Fibroblast of skin of left biceps (primary cell): ENCODE measurements at places on chromosomes 11 and 22.

DNA sequence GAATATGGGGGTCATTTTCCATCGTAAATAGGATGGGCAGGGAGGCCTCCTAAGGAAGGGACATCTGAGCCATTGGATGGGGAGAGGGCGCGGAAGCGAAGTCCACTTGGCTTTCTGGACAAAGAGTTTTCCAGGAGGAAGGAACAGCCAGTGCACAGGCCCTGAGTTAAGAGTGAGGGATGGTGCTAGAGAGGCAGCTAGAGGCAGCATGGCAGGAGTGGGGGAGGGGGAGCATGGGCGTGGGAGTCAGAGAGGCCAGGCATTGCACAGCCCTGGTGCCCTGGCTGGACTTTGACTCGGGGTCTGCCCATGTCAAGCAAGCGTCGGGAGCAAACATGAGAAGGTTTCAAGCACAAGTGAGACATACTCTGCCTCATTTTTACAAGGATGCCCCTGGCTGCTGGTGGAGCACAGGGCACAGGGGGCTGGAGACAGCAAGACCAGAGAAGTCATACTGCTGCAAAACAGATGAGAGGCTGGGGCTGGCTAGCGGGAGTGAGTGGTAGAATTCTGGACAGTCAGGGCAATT lies 9.0 kb downstream of the GNAZ start:
- no peak for DNase-seq

GRCh38 chr22:29203488-29204454 lies 1.9 kb upstream of the EMID1 start:
- DNase-seq, result no peak

DNA sequence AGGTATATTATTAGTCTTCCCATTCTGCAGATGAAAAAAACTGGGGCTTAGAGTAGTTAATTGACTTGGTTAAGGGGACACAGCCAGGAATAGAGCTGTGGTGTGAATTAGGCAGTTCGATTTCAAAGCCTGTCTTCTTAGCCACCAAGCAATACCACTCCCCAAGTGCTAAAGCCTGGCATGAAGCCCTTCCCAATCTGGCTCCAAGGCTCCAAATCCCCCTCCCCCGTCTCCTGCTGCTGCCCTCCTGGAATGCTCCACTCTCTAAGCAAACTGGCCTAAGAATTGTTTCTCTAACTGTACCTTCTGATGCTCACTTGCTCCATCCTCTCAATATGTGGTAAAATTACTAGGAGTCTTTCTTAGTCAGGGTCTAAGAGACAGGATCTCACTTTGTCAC lies 18.6 kb downstream of the ASCC2 start:
- DNase-seq, result no peak

GRCh38 chr22:19960491-19961200 lies 19.0 kb upstream of the TXNRD2 start:
- DNase-seq, result no peak

GRCh38 chr11:55474321-55474720 lies 79.9 kb upstream of the OR4C15 start:
- DNase-seq, result no peak

GRCh38 chr11:130145311-130145812 lies 14.2 kb upstream of the ST14 start:
- no peak for DNase-seq

DNA sequence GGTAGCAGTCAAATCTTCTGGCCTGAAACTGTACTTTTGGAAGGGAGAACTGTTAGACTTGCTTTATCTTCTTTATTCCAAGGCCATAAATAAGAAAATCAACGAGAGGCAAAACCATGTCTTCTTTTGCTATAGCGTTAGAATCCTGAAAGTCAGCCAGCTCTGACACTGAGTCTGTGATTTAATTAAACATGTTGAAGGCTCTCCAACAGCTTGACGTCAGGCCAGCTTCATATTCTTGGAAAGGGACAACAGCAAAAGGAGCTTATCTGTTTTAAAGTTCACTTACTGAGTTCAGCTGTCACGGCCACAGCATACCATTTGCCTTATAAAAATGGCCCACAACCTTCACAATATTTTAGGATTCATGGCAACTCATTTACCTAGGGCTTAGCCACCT lies 131.0 kb upstream of the LDLRAD3 start:
- no peak for DNase-seq

- DNase-seq, result no peak
Observed at GRCh38 chr11:94595076-94595475, 27.9 kb downstream of the PIWIL4 start.
